ENCODE measurements at places on chromosomes 7 and 10.
A peak's percentile ranks its signal among the peaks of the same experiment; 100 is the strongest.

- no peak for DNase-seq
Observed at GRCh38 chr10:63210611-63211196, 77.6 kb downstream of the NRBF2 start.

DNA sequence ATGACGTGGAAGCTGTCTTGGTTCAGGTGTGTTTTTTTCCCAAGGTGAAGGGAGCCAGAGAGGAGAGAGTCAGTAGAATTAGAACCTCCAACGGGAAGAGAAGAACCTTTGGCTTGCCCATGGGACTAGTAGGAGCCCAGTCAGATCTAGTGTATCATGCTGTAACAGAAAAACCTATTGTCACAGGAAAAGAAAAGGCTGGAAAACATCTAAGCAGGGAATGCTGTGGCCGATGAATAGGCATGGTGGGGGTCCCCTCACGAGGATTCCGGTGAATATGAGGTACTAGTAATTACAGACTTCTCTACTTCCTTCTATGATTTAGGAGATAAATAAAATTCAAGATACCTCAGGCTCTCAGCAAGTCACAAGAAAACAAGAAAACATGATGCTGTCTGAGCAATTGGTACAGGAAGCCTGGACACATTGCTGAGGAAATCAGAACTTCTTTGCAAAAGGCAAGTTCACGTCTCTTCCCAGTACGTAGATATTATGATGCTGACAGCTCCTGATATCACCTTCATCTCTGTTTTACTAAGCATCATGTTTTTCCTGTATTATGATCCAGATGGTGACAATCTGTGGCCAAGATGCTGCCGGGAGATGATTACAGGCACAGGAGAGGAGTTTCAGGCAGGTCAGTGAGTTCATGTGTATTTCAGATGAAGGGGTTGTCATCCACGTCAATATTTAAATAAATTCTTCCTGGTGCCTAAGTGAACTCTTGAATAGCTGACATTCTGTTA lies 54.3 kb upstream of the NPY start:
- peak; percentile 42 for DNase-seq

- no peak for DNase-seq
Observed at GRCh38 chr7:133344275-133344674, 91.4 kb downstream of the EXOC4 start.

GRCh38 chr7:37718585-37718984 lies 35.0 kb downstream of the GPR141 start:
- no peak for DNase-seq

GRCh38 chr7:95905167-95905566 lies 132.8 kb downstream of the DYNC1I1 start:
- DNase-seq: peak; percentile 52

GRCh38 chr7:12233175-12233574 lies 22.1 kb downstream of the TMEM106B start:
- no peak for DNase-seq

- DNase-seq: no peak
Observed at GRCh38 chr7:128264477-128264876, 23.4 kb downstream of the LEP start.

GRCh38 chr10:87552248-87552929 lies 47.7 kb downstream of the MINPP1 start:
- DNase-seq: no peak

GRCh38 chr7:148540041-148540738 lies 50.4 kb upstream of the C7orf33 start:
- peak; percentile 23 for DNase-seq

DNA sequence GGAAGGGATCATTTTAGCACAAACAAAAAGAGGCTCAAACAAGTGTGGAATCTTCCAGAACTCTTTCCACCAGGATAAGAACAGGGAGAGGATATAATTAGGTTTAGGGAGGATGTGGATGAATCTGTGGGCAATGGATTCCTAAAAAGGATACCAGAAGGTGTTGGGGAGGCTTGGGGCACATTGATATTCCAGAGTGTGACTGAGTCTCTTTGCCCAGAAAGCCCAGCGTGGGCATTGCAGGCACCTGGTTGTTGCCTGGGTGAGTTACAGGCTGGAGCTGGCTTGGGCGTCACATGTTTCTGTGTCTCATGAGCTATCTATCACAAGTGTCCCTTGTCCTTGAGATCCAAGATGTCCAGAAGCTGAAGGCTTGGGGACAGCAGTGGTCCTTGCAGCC lies 3.3 kb downstream of the COL26A1 start:
- DNase-seq: no peak

DNA sequence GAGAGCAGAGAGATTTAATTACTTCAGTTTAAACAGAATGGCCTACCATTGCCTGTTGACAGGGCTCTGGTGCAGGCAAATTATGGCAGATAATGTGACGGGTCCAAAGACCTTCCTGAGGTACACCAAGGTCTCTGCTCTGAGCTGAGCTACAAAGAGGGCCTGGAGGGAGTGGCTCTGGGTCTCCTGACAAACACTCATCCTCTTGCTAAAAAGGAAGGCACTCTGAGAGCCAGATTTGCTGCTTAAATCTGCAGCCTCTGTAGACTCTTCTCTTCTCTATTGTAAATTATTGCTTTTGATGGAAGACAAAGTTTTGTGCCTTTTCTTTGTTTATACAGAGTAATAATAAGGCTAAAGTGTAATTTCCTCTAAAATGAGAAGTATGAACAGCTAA lies 529.5 kb upstream of the FZD8 start:
- peak; percentile 28 for DNase-seq

GRCh38 chr7:157211690-157212089 lies 73.0 kb downstream of the UBE3C start:
- DNase-seq: no peak

DNA sequence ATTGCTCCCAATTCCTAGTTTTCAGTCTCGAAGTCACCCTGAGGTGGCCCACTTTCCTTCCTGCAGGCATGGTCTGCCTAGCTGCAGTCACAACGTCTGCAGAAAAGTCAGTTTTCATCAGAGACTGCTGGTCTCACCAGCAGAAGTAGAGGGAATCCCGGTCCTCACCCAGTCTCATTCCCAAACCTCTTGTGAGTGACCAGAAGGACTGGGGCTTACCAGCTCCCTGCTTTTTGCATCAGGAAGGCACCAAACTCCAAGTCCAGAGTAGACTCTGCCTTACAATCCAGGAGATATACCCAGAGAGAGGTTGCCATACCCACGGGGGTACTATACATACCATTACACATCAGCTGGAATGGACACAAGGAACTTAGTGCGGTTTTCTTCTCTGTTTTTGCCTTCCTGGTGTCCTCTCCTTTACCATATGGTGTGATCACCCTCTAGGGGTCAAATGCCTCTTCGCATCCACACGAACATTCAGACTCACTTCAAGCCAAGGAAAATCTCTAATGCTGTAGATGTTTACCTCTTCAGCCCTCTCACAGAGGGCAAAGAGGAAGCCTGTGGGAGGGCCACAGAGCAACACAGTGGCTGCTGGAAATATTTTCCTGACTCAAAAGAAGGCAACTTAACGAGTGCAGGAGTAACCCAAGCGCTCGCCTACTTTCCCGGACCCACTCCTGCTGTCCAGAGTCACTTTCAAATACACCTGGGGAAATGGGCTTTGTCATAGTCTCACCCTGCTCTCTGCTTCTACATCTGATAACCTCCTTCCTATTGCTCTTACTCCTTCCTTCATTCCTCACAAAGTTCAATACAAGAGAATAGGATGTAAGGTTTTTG lies 220.9 kb downstream of the C7orf25 start:
- peak; percentile 79 for DNase-seq

DNA sequence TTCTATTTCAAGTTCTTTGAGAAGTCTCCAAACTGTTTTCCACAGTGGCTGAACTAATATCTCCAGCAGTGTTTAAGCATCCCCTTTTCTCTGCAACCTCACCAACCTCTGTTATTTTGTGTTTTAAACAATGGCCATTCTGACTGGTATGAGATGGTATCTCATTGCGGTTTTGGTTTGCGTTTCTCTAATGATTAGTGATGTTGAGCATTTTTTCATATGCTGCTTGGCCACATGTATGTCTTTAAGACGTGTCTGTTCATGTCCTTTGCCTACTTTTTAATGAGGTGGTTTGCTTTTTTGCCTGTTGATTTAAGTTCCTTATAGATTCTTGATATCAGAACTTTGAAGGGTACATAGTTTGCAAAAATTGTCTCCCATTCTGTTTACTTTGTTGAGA lies 156.6 kb upstream of the IMMP2L start:
- DNase-seq: no peak

GRCh38 chr7:149125189-149125862 lies 798 bp downstream of the ZNF425 start:
- DNase-seq: no peak

DNA sequence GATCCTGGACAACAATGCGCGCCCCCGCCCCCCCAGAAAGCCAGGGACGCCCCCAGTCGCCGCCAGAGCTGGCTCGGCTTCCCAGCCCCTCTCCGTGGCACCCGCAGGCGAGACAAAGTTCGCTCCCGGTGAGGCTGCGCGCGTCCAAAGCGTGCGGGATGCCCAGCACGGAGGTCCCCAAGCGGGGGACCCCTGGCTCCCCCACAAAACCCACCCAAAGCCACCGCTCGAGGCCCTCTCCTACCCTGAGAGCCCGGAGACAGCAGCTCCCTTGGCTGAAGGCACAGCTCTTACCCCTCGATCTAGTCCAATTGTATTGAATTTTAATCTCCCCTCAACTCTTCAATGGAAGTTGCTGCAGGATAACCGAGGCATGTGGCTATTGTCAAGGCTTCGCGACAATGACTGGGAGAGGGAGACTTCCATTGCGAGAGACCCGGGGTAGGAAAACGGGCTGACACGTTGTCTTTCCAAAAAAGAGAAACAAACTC lies 305.3 kb downstream of the PRPF18 start:
- peak; percentile 72 for DNase-seq

- no peak for DNase-seq
Observed at GRCh38 chr10:123865880-123866279, 25.7 kb downstream of the CPXM2 start.

GRCh38 chr7:99562114-99562784 lies 3.8 kb downstream of the ZNF655 start:
- no peak for DNase-seq

GRCh38 chr10:12500381-12501303 lies 151.3 kb downstream of the CAMK1D start:
- DNase-seq: no peak

- DNase-seq: no peak
Observed at GRCh38 chr7:39526666-39527065, 39.5 kb upstream of the YAE1 start.

- no peak for DNase-seq
Observed at GRCh38 chr10:323651-324293, 188.5 kb downstream of the ZMYND11 start.

GRCh38 chr7:22564511-22565045 lies 64.6 kb upstream of the STEAP1B start:
- DNase-seq: no peak

DNA sequence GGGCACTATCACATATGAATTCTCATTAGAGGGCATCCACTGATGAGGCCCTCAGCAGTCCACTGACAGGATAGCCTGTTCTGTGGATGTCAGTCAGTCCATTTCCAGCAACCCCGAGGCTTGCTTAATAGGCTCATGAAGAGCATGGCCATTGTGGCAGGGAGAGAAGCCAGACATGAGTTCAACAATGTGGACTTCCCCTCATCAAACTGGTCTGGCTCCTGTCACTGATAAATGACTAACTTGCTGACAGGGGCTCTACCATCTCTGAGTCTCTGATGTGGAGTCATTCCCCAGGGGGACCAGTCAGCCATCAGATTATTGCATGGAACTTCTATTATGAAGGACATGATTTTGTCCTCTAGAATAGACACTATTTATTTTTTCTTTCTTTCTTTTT lies 19.8 kb upstream of the TRIL start:
- DNase-seq: no peak

DNA sequence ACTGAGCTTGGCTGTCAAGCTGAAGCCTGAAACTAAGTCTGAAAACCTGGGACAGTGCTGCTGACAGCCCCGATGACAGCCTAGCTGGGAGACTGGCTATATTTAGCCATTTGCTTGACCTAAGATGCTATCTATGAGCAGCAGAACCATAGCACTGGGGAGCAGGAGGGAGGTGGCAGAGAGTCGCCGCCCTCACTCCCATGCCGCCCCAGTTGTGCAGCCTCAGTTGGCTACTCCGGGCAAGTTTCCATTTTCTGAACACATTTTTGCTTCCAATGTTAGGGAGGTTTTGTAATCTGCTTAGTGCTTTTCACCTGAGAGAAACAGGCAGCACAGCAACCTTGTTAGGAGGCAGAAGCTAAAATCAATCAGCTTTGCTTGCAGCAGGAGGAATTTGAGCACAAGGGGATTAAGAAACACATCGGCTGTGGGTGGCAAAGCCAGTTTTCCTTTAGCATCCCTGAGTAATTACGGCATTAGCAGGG lies 20.4 kb upstream of the C10orf71 start:
- peak; percentile 76 for DNase-seq

DNA sequence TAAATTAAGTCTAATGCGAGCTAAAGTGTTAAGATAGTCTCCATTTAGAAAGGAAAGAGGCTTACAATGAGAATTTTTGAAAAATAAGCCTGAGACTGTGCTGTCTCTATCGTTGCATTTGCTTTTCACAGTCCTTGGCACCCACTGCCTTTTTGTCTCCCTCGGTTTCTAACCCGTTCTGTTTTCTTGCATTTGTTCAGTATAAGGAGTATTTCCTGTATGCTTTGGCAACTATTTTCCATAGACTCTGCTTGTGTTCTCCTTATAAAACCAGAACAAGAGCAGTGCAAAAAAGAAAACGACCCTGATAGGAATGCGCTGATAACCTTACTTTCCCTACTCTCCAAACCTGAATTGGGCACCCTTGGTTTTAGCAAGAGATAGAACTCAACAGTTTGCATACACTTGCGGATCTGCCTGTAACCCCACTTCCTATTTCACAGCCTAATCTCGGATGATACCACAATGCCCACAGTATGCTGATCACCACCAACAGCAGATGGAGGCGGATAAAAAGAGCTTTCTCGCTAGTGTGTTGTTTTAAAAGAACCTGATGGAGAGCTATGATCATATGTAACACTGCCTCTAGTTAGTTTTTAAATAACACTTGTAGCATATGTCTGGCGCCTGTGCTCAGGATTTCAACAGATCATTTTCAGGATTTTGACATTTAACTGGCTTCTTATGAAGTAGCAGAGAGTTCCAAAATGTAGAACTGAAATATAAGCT lies 1.6 kb upstream of the ARHGAP12 start:
- no peak for DNase-seq

All from neural progenitor cell (in vitro differentiated cells).